ENCODE measurements at places on chromosomes 11 and 22.

- DNase-seq, result no peak
Measured at GRCh38 chr11:98561877-98562395, 458.8 kb upstream of the CNTN5 start.

DNA sequence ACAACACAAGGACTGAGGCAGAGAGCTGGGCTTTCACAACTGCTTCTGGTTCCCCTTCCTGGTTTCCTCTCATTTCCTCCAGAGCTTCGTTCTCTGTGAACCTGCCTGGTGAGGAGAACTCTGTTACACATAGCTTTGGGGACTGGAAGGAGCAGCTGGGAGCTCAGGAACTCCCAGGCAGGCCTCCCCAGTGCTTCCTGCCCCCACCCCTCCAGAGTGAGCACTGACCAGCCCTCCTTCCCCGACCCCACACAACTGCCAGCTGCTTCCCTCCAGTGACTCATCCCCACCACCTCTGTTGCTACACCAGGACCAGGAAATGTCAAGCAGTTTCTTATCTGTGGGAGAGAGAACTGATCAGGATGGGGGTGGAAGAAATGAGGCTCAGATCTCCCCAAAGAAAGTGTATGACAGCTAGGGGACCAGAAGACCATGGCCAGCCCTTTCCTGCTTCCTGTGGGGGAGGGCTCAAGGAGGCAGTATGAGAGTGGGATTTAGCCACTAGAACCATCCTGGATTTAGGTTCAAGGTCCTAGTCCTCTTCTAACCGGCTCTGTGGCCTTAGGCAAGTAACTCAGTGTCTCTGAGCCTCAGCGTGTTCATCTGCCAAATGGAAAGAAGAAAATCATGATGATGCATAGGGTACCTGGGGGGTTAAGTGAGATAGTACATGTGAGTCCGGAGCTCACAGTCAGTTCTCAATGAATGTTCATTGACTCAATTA is 4.5 kb upstream of the TP53I11 start:
- DNase-seq, result no peak

DNA sequence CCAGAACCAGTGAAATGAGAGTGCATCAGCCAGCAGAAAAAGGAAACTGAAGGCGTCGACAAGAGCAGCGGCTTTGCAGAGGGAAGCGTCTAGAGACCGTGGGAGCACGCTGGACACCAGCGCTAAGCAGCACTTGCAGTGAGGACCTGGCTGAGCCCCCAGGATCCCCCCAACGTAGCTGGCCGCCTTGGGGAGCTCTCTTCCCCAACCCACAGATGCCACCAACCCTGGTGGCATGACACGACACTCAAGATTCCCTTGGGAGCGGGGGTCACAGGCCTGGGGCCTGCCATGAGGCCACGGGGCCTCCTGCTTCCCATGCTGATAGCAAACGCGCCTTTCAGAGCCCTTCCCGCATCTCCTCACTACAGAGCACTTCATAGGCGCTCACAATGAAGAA is 13.4 kb upstream of the TESMIN start:
- DNase-seq, result no peak

GRCh38 chr22:49124608-49125007 is 703.1 kb downstream of the BRD1 start:
- DNase-seq, result no peak

DNA sequence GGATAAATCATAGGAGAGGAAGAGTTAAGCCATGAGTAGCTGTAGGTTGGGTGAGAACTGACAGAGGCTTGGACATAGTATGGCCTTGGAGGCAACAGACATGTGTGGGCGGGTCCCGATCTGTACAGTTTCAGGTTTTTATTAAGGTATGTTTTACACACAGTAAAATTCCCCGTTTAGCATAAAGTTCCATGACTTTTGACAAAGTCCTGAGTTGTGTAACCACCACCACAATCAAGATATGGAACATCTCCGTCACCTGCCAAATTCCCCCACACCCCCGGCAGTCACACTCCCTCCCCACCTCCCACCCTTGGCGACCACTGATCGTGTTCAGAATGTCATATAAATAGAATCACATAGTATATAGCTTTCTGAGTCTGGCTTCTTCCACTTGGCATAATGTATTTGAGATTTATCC is 68.1 kb downstream of the GRIK4 start:
- DNase-seq, result no peak

GRCh38 chr11:110891411-110891810 is 179.2 kb upstream of the ARHGAP20 start:
- no peak for DNase-seq

DNA sequence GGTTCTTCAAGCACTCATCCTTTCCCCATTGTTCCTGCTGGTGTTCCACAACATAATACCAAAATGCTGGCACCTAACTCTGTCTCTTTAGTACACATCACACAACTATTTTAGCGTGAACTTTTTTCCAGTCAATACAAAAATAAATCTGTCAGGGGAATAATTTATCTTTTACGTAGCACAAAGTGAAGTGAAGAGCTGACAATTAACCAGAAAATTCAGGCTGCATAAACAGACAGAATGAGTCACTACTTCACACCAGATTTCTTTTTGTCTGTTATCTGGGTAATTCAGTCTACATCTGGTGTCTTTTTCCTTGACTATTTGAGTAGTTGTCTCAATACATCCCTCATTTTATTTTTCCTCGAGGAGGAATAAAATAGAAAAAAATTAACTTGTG is 7.9 kb upstream of the ETS1 start:
- DNase-seq, result no peak

- no peak for DNase-seq
Measured at GRCh38 chr11:18271206-18271605, 5.1 kb downstream of the SAA1 start.

DNA sequence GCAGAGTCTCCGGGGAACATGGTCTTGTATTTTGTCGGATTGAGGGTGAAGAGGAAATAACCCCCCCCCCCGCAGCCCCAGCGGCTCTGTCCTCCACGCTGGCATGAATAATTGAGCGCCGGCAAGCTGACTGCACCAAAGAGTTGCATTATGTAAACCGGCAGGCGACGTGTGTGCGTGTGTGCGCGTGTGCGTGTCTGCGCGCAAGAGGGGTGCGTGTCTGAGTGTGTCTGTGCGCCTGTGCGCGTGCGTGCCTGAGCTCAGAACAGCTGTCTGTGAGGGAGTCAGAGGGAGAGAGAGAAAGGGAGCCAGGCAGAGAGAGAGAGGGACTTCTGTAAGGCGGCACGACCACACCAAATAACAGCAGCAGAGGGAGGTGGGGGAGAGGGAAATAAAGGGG is 94.4 kb downstream of the SCN3B start:
- no peak for DNase-seq

- DNase-seq, result no peak
Measured at GRCh38 chr11:31529701-31530100, 20.1 kb downstream of the ELP4 start.

- DNase-seq, result no peak
Measured at GRCh38 chr11:66268952-66269905, 790 bp downstream of the RAB1B start.

GRCh38 chr11:121611242-121611641 is 158.5 kb upstream of the SORL1-AS1 start:
- DNase-seq, result no peak

DNA sequence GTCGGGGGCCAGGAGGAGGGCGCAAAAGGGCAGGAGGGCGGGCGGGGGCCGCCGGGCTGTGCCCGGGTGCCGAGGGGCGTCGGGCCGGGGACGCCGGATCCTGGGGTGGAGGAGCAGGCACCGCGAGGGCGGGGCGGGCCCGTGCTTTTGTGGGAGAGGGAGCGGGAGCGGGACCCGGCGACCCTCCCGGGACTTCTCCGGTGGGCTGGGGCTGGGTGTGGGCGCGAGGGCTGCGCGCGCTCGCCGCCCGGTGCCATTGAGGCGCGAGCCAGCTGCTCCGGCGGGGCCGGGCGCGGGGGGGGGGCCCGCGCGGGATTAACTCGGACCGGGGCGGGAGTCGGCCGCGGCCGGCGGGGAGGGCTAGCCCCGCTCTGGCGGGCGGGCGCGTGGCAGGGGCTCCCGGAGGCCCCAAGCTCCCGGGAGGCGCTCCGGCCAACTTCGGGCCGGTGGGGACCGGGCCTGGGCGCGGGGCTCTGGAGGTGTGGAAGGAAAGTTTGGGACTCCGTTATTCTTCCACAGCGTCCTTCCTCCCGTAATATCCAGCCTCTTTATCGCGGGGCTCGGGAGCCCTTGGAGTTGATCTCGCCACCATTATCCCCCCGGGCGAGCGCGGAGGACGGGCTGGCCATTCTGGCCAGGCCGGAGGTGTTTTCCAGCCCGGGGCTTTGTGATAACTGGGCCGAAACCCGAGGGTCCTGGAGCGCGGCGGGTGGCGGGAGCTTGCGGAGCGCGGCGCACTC is 936 bp downstream of the CECR2 start:
- no peak for DNase-seq

- DNase-seq, result no peak
Measured at GRCh38 chr11:68839911-68840641, 1.6 kb downstream of the CPT1A start.

- no peak for DNase-seq
Measured at GRCh38 chr11:62921201-62921572, at the start of gene CHRM1. Gene CHRM1 (minus strand): TSS chr11:62921363. CDS start chr11:62911100, 10,263 bp downstream.

- DNase-seq, result no peak
Measured at GRCh38 chr11:91263496-91264365, 960.9 kb upstream of the FAT3 start.

DNA sequence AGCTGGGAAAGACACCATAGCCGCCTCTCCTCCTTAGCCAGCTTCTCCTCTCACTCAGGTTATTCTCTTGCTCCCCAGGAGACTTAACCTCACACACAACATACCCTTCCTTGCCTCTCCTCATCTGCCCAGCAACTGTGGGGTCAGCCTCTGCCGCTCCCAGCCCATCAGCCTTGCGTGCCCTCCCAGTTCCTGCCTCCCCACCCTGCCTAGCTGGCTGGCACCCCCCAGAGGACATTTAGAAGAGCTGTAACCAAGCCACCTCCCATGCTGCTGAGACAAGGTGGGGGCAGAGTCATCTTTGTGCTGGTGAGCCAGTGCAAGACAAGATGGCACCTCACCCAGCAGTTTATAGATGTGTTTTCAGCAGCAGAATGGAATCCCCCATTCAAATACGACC is 38.2 kb downstream of the TOM1 start:
- DNase-seq, result no peak

GRCh38 chr22:35250156-35250555 is 7.1 kb upstream of the HMGXB4 start:
- DNase-seq, result no peak

DNA sequence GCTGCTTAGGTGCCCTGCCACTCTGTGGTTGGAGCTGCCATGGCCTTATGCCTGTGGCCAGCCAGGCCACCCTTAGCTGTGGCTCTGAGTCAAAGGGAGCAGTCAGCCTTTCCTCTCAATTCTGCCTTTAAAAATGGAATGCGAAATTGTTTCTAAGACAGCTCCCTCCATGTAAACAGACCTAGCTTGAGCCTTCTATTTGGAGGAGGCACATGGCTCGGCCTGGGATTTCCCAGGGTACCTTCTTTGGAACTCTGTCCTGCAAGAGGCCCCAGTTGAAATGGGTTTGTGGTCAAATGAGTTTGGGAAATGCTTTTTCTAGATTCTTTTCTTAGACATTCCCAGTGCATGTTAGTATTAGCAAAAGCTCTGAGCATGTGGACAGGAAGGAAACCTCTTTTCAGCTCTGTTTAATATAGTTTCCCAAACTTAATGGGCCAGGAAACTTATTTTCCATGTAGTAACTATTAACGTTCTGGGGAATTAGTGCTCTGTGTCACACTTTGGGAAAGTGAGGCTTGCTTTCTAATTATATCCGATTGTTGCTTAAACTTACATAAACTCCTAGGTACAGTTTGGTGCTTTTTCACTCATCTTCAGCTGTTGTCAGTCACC is 7.8 kb downstream of the PHOX2A start:
- no peak for DNase-seq

GRCh38 chr22:29744902-29745301 is 21.9 kb downstream of the ZMAT5 start:
- no peak for DNase-seq

- DNase-seq, result no peak
Measured at GRCh38 chr11:103109818-103110388, 677 bp downstream of the DYNC2H1 start.

- no peak for DNase-seq
Measured at GRCh38 chr11:15093432-15093831, 20.0 kb downstream of the CALCB start.
